ENCODE measurements at places on chromosomes 7 and 10. TPM values are rescaled to one million over a fixed set of nuclear protein-coding genes. Genes with fewer than 3 reads are reported as not detected.

Gene NCAPG2
- total RNA-seq: 6.4 TPM

DNA sequence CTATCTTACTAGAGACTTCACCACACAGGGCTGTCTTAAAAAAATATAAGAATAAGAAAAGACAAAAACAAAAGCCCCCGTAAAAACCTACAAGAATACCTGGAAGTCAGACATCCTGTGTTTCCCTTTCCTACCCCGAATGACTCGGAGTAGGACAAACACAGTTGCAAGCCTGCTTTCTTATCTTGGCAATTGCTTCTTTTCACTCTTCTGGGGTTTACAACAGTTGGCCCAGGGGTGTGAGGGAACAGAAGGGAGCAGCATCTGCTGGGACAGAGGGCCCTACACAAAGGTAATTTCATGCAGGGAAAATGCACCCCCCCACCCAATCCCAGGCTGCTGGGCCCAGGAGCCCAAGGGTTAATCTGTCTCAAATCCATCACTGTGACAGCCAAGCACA, 220.6 kb downstream of the ARHGAP12 start:
- DNase-seq: no peak

- no peak for DNase-seq
Observed at GRCh38 chr7:51666266-51666665, 349.7 kb upstream of the COBL start.

Gene H2BK1
- not detected for total RNA-seq

- no peak for DNase-seq
Observed at GRCh38 chr7:14252458-14252857, 263.0 kb upstream of the ETV1 start.

DNA sequence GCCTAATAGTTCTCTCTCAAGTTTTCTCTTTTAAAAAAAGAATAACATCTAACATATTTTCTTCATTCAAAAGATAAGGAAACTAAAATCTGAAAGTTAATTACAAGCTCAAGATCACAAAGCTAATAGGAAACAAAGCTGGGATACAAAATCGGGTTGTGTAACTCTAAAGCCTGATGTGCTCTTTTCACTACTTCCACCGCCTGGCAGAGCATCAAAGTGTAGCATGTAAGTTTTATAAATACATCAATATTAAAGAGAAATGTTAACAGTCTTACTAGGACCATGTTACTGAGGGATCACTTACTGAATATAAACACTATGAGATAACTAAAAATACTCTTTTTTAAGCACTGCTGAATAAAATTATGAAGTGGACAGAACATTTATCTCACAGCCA, 97.2 kb downstream of the KMT2C start:
- no peak for DNase-seq

Gene APBB1IP
- total RNA-seq: 8.1 TPM

- no peak for DNase-seq
Observed at GRCh38 chr7:7100432-7100849, 81.9 kb upstream of the C1GALT1 start.

Gene SLC26A5
- not detected for total RNA-seq

DNA sequence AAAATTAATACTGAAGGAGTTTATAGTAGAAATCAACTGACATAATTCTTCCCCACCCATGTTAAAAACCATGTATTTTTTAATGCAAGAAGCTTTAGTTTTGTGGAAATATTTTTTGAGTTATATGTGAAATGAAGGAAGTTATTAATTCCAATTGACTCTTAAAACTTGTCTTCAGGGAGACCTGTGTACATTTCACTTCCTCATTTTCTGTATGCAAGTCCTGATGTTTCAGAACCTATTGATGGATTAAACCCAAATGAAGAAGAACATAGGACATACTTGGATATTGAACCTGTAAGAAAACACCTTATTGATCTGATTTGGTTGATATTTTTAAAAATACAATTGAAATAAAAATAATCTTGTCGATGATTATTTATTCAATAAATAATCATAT, 33.3 kb downstream of the CD36 start:
- DNase-seq: no peak

DNA sequence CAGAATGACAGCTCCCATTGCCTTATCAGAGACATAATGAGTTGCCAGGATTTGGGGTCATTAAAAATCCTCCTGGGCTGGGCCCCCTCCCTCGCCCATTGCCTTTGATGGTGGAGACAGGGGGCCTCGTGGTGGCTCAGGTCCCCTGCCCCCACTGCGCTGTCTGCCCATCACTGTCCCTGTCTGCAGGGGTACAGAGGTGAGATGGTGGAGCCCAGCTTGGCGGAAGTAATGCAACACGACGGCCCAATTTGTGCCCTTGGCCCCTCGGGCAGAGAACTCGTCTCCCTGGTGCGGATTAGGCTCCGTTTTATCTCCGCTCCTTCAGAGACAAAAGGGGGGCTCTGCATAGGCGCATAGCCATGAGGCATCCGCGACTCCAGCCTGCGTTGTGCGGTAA, 152.4 kb upstream of the UNC5B start:
- no peak for DNase-seq

Gene TAS2R3
- total RNA-seq: 0.47 TPM

GRCh38 chr7:70439651-70440050, 692.3 kb upstream of the GALNT17 start:
- no peak for DNase-seq

Gene ANKRD30A
- 0.32 TPM for total RNA-seq

Gene ELN
- total RNA-seq: 166 TPM

Gene TCAF2
- 0.55 TPM for total RNA-seq

DNA sequence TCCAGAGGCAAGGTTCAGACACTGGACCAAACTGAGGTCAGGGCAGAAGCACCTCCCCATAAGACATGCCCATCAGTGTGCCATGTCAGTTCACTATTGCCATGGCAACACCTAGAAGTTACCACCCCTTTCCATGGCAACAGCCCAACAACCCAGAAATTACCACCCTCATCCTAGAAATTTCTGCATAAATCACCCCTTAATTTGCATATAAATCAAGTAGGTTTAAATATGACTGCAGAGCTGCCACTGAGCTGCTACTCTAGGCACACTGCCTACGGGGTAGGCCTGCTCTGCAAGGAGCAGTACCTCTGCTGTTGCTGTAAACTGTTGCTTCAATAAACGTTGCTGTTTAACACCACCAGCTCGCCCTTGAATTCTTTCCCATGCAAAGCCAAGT, 12.7 kb downstream of the STEAP2 start:
- no peak for DNase-seq

DNA sequence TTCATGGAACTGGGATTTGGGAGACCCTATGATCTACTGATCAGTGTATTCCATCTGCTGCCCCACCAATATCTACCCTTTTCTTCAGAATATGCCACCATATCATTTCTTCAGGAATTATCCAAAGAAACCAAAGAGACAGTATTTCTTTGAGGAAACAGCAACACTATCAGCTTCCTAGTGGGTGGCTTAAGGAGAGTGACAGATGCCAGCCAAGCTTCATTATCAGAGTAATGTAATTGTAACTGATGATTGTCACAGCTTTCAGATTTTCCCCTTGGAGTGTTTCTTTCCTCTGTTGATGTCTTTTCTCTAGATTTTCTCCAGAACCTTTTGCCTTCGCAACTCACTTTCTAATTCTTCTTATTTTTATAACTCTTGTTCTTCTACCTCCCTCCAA, 934.4 kb upstream of the LRRN3 start:
- DNase-seq: no peak

- DNase-seq: no peak
Observed at GRCh38 chr10:132512052-132512442, 25.5 kb upstream of the INPP5A start.

Gene DHTKD1
- total RNA-seq: 18.2 TPM

- no peak for DNase-seq
Observed at GRCh38 chr7:16080131-16080530, 341.2 kb downstream of the CRPPA start.

Gene NANOS1
- 3.3 TPM for total RNA-seq

DNA sequence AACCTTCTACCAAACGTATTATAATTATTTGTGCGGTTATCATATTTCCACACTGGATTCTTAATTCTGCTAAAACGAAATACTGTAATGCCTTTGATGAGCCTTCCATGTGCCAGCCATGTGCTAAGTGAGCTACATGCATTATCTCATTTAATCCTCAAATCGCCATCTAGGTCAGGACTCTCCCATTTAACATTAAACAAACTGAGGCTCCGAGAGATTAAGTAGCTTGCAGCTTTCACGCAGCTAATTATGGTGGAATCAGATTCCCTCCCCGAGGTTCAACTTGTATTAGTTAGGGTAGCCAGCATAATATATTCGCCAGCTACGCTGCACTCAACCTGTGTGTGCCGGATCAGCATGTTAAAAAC, 798 bp upstream of the TSPAN33 start:
- DNase-seq: no peak

- DNase-seq: no peak
Observed at GRCh38 chr10:110503528-110504110, 5.9 kb downstream of the DUSP5 start.

Gene ANKRD7
- total RNA-seq: 0.53 TPM

- no peak for DNase-seq
Observed at GRCh38 chr7:109641445-109641844, 1071.8 kb downstream of the DNAJB9 start.

- DNase-seq: no peak
Observed at GRCh38 chr10:62584731-62585130, 210.6 kb downstream of the ZNF365 start.

DNA sequence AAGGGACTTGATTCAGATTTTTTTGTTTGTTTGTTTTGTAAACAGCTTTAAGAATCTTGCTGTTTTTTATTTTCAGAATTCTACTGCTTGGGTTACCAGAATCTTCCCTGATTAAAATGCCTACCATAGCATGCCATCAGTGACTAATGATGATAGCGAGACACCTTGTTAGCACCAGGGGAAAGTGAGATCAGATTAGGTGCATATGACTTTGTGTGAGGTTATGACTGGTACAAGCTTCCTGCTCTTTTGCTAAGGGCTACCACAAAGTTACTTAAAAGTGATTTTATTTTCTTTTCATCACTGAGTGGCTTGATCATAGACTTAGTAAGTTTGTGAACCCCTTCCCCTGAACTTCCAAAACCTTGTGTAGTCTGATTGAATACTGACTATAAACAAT, 93.5 kb downstream of the SND1 start:
- no peak for DNase-seq
